Ovary (tissue), 10 donors: ENCODE measurements at places on chromosomes 13 and 19. TPM values are rescaled to one million over a fixed set of nuclear protein-coding genes. Genes with fewer than 3 reads are reported as not detected.
A peak's percentile ranks its signal among the peaks of the same experiment; 100 is the strongest.

POU4F1 gene
- not detected for total RNA-seq

IQCN gene
- 15.9 TPM for total RNA-seq

- H3K27ac ChIP-seq: peak overlapping the region; percentile 70
- no peak overlapping the region for H3K4me3 ChIP-seq
- H3K36me3 ChIP-seq: no peaks in the 10 kb centered on the region
- no peaks in the 10 kb centered on the region for H3K27me3 ChIP-seq
- H3K4me1 ChIP-seq: peaks cover 15% of the 10 kb centered on the region
These were observed 9.7 kb downstream of the PRKACA start for GRCh38 chr19:14107581-14108461.

DNA sequence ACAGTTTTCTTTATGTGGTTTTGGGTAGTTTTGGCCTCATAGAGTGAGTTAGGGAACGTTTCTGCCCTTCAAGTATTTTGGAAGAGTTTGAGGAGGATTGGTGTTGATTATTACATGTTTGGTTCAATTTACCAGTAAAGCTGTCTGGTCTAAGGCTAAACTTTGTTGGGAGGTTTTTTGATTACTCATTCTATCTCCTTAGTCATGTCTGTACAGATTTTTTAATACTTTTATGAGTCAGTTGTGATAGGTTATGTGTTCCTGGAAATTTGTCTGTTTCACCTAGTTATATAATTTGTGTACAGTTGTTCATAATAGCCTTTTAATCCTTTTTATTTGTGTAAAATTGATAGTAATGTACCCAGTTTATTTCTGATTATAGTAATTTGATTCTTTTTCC, 20.4 kb downstream of the RNF17 start:
- no peak for DNase-seq
- H3K27me3 ChIP-seq: no peaks in the 10 kb centered on the region
- no peak overlapping the region for H3K4me3 ChIP-seq
- H3K4me1 ChIP-seq: no peaks in the 10 kb centered on the region

DNA sequence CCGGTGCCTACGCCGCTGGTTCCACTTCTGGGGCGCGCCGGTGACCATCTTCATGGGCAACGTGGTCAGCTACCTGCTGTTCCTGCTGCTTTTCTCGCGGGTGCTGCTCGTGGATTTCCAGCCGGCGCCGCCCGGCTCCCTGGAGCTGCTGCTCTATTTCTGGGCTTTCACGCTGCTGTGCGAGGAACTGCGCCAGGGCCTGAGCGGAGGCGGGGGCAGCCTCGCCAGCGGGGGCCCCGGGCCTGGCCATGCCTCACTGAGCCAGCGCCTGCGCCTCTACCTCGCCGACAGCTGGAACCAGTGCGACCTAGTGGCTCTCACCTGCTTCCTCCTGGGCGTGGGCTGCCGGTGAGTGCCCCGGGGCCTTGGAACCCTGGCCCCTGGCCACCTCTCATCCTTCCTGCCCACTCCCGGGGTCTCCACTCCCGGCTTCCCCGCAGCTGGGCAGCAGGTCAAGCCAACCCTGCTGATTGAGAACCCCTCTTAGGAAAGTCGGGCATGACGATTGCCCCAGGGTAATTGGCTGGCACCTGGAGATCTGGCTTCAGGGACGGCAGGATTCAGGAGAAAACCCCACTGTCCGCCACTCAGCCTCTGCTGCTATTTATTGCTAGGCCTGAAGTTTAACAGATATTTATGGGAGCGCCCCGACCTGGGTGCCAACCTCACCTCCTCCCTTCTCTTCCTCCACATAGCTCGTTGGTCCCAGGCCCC, 39.1 kb downstream of the TRPM4 start:
- H3K36me3 ChIP-seq: no peaks in the 10 kb centered on the region
- no peak overlapping the region for H3K4me3 ChIP-seq
- no peaks in the 10 kb centered on the region for H3K4me1 ChIP-seq
- no peaks in the 10 kb centered on the region for H3K27me3 ChIP-seq
- no peak for DNase-seq

DNA sequence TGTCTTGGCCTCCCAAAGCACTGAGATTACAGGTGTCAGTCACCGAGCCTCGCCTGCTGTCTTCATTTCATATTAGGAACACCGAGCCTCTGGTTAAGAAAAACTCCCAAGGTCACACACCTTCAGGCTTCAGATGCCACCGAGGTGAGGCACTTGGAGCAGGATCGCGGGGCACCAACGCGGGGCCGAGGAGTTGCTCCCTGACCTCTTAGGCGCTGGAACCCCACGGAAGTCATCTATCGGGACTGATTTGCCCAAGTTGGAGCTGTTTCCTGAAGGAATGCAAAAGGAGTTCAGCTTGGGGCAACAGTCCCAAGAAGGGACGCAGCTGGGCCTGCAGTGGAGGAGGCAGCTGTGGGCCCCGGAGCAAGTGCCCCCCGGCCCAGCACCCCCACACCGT, 50.3 kb upstream of the XPO4 start:
- DNase-seq: no peak
- H3K4me1 ChIP-seq: no peaks in the 10 kb centered on the region
- H3K36me3 ChIP-seq: no peaks in the 10 kb centered on the region
- no peak overlapping the region for H3K27ac ChIP-seq

GRCh38 chr19:36577271-36577996, 4.3 kb upstream of the ZNF529 start:
- no peak overlapping the region for H3K4me3 ChIP-seq
- no peaks in the 10 kb centered on the region for H3K27me3 ChIP-seq
- H3K4me1 ChIP-seq: peaks cover 2% of the 10 kb centered on the region
